Stimulated activated CD4-positive, alpha-beta T cell treated with anti-CD3 and anti-CD28 coated beads, Interleukin-1b, Interleukin-23, amount 100 ng/mL, for 24 hours (primary cell): ENCODE measurements at places on chromosomes 5 and 9.

GRCh38 chr5:83102364-83102980 is 25.1 kb downstream of the XRCC4 start:
- DNase-seq, result no peak

DNA sequence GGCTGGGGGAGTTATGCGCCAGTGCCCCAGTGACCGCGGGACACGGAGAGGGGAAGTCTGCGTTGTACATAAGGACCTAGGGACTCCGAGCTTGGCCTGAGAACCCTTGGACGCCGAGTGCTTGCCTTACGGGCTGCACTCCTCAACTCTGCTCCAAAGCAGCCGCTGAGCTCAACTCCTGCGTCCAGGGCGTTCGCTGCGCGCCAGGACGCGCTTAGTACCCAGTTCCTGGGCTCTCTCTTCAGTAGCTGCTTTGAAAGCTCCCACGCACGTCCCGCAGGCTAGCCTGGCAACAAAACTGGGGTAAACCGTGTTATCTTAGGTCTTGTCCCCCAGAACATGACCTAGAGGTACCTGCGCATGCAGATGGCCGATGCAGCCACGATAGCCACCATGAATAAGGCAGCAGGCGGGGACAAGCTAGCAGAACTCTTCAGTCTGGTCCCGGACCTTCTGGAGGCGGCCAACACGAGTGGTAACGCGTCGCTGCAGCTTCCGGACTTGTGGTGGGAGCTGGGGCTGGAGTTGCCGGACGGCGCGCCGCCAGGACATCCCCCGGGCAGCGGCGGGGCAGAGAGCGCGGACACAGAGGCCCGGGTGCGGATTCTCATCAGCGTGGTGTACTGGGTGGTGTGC is at the start of gene RXFP3:
RXFP3 (plus strand) TSS at position 6 of the 636 bp plus-strand sequence; CDS start at position 361, 355 bp downstream.
- no peak for DNase-seq

DNA sequence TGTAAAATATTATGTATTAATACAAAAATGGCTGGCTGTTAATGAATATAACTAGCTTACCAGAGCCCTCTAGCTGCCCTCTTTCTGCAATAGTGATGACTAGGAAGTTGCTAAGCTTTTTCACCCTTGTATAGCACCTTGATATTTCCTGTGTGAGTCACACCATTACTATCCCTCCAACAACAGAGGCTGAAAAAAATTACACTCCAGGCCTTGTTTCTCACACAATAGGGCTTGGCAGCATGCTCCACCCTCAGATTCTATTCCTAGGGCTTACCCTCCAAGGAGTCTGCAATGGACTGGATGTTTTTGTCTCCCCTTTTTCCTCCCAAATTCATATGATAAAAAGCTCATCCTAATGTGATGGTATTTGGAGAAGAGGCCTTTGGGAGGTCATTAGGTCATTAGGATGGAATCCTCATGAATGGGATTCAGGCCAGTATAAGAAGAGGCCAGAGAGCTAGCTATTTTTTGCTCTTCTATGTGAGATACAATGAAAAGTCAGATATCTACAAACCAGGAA is 184.6 kb upstream of the MAP1B start:
- no peak for DNase-seq

- no peak for DNase-seq
Observed at GRCh38 chr9:117403403-117403811, 11.4 kb downstream of the ASTN2 start.

DNA sequence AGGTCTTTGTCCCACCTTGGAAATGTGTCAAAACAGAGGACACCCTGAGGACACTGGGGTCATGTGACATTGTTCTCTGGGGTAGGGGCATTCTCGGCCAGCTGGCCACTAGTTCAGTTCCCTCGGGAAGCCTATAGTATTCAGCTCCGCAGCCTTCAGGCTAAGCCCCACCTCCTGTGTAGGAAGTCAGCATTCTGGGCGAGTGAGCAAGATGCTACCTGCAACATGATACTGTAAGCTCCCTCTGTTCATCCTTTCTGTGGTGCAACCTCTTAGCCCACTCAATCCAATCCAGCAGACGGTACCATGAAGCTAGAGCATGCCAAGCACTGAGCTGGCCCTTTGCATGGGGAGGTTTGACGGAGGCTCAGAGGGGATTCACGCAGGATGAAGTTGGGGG is 5.3 kb downstream of the NTNG2 start:
- no peak for DNase-seq

GRCh38 chr5:136810261-136810801 is 445.0 kb upstream of the TRPC7 start:
- no peak for DNase-seq

GRCh38 chr5:150804388-150804787 is 25.8 kb downstream of the SMIM3 start:
- no peak for DNase-seq

DNA sequence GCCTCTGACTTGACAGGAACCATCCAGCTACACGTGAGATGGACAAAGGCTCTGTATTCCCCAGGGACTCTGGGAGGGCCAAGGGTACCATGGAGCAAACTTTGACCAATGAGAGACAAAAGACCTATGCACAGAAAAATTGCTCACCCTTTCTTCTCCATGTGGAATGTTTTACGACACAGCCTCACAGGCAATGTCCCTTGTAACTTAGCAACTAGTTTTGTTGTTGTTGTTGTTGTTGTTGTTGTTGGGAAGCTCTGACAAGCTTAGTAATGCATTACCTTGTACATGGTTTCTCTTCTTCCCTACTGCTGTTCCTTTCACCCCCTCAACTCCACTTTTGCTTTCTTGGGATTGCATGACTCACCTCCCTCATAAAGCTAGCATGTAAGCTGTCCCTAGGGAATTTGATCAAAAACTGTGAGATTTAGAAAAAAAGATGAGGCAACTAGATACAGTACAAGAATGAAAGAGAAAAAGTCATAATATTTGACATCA is 550.9 kb downstream of the RAB3C start:
- DNase-seq, result no peak

- no peak for DNase-seq
Observed at GRCh38 chr5:124949862-124950261, 203.4 kb upstream of the ZNF608 start.

DNA sequence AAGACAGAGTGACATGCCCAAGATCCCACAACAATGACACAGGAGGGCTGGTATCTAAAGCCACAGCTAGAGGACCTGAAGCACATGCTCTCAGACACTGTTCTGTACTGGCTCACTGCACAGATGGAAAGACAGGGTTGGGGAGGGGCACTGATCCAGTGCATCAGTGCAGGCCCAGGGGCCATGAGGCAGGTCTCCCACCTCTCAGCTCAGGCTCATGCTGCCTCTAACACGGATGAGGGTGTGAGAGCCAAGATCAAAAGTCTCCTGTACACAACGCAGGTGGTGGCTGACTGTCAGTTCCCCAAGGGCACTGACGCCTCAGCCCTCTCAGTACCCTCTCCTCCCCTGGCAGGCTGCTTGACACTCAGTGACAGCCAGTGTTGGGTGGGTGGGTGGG is 10.9 kb downstream of the RAPGEF1 start:
- peak; percentile 44 for DNase-seq

DNA sequence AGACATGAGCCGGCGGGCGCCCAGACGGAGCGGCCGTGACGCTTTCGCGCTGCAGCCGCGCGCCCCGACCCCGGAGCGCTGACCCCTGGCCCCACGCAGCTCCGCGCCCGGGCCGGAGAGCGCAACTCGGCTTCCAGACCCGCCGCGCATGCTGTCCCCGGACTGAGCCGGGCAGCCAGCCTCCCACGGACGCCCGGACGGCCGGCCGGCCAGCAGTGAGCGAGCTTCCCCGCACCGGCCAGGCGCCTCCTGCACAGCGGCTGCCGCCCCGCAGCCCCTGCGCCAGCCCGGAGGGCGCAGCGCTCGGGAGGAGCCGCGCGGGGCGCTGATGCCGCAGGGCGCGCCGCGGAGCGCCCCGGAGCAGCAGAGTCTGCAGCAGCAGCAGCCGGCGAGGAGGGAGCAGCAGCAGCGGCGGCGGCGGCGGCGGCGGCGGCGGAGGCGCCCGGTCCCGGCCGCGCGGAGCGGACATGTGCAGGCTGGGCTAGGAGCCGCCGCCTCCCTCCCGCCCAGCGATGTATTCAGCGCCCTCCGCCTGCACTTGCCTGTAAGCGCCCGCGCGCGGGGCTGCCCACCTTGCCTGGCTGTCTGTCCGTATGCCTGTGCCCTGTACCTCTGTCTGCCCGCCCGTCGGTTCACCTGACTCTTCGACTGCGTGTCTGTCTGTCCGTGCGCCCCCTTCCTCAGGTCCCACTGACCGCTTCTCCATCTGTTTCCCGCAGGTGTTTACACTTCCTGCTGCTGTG is 412 bp downstream of the FGF18 start:
- DNase-seq, result no peak

GRCh38 chr9:79565245-79565644 is 6.5 kb upstream of the TLE4 start:
- no peak for DNase-seq

DNA sequence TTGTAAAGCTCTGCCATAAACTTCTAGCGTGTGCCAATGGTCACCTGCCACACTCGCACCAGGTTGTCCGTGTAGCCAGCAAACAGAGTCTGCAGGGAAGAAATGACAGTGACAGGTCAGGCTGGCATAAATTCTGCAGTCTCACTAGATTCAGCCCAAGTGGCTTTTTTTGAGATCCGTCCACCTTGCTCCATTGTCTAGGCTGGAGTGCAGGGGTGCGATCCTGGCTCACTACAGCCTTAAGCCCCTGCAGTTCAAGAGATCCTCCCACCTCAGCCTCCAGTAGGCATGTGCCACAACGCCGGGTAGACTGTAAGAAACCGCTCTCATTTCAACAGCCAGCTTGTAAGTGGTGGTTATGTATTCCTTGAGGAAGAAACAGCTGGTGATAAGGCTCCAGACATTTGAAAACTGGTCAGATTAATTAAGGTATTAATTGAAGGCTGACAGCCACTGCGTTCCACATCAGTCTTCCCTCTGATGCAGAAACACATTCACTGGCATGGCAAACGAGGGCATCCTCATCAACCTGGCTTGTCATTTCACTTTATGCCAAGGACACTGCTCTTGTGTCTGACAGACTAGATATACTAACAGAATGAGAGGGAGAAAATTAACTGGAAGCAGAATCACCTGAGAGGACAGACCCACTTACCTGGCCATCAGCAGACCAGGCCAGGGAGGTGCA is 6.6 kb downstream of the RACK1 start:
- DNase-seq, result no peak

DNA sequence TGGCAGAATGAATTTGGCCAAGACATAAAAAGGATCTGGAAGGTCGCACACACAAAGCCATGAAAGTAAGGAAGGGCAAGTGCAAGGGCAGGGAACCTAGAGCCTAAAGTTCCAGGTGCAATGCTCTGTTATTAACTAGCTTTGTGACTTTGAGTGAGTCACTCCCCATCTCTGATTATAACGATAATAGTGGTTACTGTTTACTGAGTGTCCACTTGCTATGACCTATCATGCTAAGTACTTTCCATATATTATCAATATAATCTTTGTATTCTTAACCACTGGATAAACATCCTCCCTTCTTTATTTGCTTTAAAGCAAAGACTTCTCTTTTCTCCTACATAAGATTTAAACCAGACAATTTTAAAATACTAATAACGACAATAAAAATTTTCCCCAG is 504.6 kb upstream of the BRINP1 start:
- no peak for DNase-seq

GRCh38 chr5:177189965-177190364 is 56.4 kb downstream of the NSD1 start:
- no peak for DNase-seq

GRCh38 chr5:139636975-139637408 is 11.2 kb upstream of the CXXC5 start:
- no peak for DNase-seq

DNA sequence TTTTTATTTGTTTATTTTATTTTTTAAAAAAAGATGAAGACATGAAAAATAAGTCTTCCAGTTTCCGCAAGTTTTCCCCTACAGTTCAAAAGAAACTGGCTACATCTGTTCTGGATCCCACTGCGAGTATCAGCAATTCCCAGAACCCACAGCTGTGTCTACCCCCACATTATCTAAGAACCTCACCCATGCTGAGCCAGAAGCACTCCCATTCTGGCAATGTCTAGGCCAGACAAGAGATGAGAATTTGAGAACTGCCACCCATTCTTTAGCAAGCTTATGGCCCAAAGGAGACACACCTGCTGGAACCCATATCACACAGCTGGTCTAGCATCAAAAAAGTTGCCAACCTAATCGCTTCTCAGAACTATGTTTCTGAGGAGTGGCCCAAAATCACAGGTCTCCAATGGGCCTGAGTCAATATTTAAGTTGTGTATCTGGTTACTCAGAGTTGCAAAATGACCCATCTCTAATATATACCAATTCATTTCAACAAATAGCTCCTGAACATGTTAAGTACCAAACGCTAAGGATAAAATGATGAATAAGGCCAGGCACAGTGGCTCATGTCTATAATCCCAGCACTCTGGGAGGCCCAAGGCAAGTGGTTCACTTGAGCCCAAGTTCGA is 27.1 kb downstream of the MTMR12 start:
- DNase-seq, result no peak

- DNase-seq, result no peak
Observed at GRCh38 chr5:153565822-153566221, 75.4 kb downstream of the GRIA1 start.

DNA sequence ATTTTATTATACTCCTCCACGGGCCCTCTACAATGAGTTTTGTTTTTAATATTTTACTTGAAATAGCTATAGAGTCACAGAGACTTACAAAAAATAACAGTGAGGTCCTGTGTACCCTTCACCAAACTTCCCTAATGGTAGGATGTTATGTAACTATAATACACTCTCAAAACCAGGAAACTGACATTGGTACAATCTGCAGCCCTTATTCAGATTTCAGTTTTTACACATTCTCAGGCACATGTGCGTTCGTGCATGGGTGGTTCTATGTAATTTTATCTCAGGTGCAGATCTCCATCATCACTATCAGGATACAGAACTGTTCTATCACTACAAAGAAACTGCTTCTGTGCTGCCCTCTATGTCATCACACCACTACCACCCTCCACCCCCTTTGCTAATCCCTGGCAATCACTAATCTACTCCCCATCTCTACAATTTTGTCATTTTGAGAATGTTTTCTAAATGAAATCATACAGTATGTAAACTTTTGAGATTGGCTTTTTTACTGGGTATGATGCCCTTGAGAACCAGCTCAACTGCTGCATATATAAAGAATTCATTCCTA is 16.4 kb downstream of the RAB14 start:
- no peak for DNase-seq

DNA sequence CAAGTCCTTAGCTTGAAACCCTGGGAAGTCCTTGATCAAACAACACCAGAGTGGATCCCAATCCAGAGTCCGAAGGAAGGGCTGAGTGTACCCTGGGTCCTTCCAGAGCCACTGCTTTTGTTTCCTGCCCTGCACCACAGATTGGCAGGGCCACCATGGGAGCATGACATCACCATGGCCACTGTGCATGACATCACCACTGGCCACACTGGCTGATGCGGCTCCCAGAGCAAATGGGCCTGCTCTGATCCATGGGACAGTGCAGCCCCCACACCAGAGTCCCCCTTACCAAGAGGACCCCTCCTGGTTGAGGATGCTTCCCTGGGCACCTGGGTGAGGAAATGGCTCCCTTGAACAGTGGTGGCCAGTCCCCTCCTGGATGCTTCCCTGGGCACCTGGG is 9.9 kb downstream of the SLC6A3 start:
- no peak for DNase-seq

- no peak for DNase-seq
Observed at GRCh38 chr9:2093920-2094597, 78.9 kb downstream of the SMARCA2 start.

GRCh38 chr9:97570899-97571298 is 62.3 kb downstream of the TSTD2 start:
- DNase-seq, result no peak

GRCh38 chr5:36584009-36584875 is 22.2 kb upstream of the SLC1A3 start:
- DNase-seq, result no peak
